ENCODE measurements at places on chromosomes 4 and X.
A peak's percentile ranks its signal among the peaks of the same experiment; 100 is the strongest.

- no peaks in the 10 kb centered on the region for H3K4me1 ChIP-seq
- H3K4me3 ChIP-seq, result no peak overlapping the region
- H3K27me3 ChIP-seq, result no peaks in the 10 kb centered on the region
- no peaks in the 10 kb centered on the region for H3K36me3 ChIP-seq
- no peak overlapping the region for H3K27ac ChIP-seq
Observed at GRCh38 chr4:44978020-44978419, 251.7 kb upstream of the GNPDA2 start.

DNA sequence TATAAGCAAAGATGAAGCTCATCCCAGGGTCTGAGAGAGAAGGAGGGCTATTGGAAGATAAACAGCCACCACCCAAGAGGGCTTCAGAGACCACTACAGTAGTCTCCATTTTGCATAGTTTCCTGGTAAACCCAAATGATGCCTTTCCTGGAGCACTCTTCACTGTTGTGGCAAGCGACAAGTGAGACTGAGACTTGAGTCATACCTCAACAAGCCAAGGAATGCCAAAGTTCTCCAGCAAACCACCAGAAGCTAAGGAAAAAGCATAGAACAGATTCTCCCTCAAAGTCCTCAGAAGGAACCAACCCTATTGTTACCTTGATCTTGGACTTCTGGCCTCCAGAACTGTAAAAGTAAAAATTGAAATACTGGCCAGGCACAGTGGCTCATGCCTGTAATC lies 65.9 kb downstream of the LARP7 start:
- DNase-seq, result no peak
- no peak overlapping the region for H3K27ac ChIP-seq
- H3K4me3 ChIP-seq, result no peak overlapping the region
- H3K4me1 ChIP-seq, result peaks cover 15% of the 10 kb centered on the region
- no peaks in the 10 kb centered on the region for H3K27me3 ChIP-seq
- H3K36me3 ChIP-seq, result no peaks in the 10 kb centered on the region

DNA sequence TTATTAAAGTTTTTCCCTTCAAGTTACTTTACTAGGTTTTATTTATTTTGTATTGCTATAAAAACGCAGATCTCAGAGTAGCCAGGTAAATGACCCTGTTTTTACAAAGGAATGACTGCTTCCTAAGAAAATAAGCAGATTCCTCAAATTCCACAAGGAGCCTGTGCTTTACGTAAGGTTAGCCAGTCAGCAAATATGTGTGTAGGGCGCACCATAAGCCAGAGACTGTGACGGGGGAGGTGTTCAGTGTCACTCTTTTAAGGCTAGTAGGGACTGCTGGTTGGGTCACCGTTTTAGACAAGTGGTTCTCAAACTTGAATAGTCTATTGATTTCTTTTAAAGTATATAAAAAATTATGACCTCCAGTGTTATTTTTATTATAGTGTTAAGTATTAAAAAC lies 119.9 kb downstream of the ANK2 start:
- DNase-seq, result peak; percentile 18
- no peak overlapping the region for H3K4me3 ChIP-seq
- peaks cover 46% of the 10 kb centered on the region for H3K4me1 ChIP-seq

GRCh38 chr4:13989501-13989900 lies 362.0 kb upstream of the BOD1L1 start:
- no peak for DNase-seq
- no peak overlapping the region for H3K27ac ChIP-seq
- H3K27me3 ChIP-seq, result no peaks in the 10 kb centered on the region
- H3K4me1 ChIP-seq, result no peaks in the 10 kb centered on the region

DNA sequence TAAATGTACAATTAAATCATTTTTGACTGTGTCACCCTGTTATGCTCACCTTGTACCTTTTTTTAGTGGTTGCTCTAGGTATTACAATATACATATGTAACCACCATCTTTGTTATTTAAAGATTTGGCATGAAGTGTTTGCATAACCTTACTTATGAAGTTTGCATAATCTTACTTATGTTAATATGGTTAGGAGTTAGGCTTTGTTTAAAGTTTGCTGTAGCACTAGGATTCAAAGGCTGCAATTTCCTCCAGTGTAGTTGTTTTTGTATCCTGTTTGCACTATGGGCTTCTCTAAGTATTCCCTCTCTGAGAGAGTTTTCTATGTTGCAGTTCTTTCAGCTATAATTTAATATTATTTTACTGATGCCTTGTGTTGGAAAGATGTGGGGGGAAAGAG lies 15.0 kb upstream of the GSPT2 start:
- DNase-seq, result no peak
- no peaks in the 10 kb centered on the region for H3K36me3 ChIP-seq
- no peaks in the 10 kb centered on the region for H3K27me3 ChIP-seq
- H3K4me3 ChIP-seq, result no peak overlapping the region
- no peaks in the 10 kb centered on the region for H3K4me1 ChIP-seq
- H3K27ac ChIP-seq, result no peak overlapping the region

DNA sequence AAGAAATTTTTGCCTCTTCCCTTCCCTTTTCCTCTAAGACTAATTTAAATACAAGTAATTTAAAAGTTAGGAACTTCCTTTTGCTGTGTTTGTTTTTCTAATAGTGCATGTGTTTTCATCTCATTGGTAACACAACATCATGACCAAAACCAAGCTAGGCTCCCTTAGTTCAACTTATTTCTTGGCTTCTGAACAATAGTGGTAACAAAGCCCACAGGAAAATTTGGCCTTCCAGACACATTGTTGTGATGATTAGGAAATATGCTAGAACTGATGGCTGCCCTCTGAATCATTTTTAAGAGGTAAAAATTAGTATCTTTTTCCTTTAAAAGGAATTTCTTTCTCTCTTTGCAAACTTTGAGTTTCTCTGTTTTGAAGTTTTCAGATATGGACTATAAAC lies 25.5 kb upstream of the TEC start:
- DNase-seq, result no peak
- no peak overlapping the region for H3K4me3 ChIP-seq
- H3K27ac ChIP-seq, result no peak overlapping the region
- no peaks in the 10 kb centered on the region for H3K27me3 ChIP-seq

GRCh38 chr4:15410750-15411149 lies 17.1 kb upstream of the C1QTNF7 start:
- H3K36me3 ChIP-seq, result no peaks in the 10 kb centered on the region
- H3K4me3 ChIP-seq, result no peak overlapping the region
- DNase-seq, result no peak
- peaks cover 8% of the 10 kb centered on the region for H3K4me1 ChIP-seq
- H3K27ac ChIP-seq, result no peak overlapping the region

GRCh38 chr4:1871471-1872021 lies 353 bp downstream of the NSD2 start:
- H3K36me3 ChIP-seq, result no peaks in the 10 kb centered on the region
- H3K4me1 ChIP-seq, result peaks cover 23% of the 10 kb centered on the region
- DNase-seq, result no peak
- H3K4me3 ChIP-seq, result peak overlapping the region; percentile 86

DNA sequence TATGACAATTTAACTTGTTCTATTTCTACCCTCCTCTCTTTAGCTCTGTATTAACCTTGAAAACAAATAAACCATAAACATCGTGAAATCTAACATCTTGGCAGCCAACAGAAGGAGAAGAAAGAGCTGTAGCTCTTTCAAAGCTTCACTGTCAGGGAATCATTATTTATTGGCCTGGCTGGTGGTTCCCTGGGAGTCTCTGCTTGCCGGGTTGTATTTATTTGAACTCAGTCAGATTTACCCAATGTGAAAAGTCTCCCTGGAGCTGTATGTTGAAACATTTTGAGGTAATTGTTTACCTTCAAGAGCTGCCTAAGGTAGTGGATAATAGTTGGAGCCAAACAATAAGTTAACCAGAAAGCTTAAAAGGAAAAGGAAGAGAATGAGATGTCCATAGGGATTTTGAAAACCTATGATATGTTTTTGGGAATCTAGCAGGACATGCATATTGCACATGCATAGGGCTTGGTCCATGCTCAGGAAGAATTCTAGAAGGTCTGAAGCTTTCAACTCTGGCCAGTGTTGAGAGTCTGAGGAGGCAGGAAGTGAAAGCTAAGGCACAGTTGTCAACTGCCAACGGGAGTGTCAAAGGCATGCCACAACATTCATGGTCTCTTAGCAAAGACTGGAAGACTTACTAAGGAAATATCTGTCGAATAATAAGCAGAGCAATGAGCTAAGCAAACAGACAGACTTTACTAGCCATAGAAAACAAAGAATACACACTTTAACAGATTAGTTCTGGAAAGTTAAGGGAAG lies 621.6 kb downstream of the PCDH7 start:
- no peaks in the 10 kb centered on the region for H3K27me3 ChIP-seq
- H3K27ac ChIP-seq, result no peak overlapping the region
- H3K4me3 ChIP-seq, result no peak overlapping the region
- no peaks in the 10 kb centered on the region for H3K36me3 ChIP-seq
- no peaks in the 10 kb centered on the region for H3K4me1 ChIP-seq

- H3K36me3 ChIP-seq, result no peaks in the 10 kb centered on the region
- no peak for DNase-seq
- H3K27ac ChIP-seq, result no peak overlapping the region
- no peaks in the 10 kb centered on the region for H3K4me1 ChIP-seq
- H3K27me3 ChIP-seq, result no peaks in the 10 kb centered on the region
Observed at GRCh38 chr4:13940921-13941320, 313.4 kb upstream of the BOD1L1 start.

- no peaks in the 10 kb centered on the region for H3K27me3 ChIP-seq
- no peak for DNase-seq
- H3K36me3 ChIP-seq, result no peaks in the 10 kb centered on the region
- H3K4me3 ChIP-seq, result no peak overlapping the region
- no peak overlapping the region for H3K27ac ChIP-seq
Observed at GRCh38 chrX:95995583-95995982, 689.1 kb upstream of the DIAPH2 start.

- H3K4me3 ChIP-seq, result no peak overlapping the region
- no peaks in the 10 kb centered on the region for H3K4me1 ChIP-seq
- DNase-seq, result no peak
- no peaks in the 10 kb centered on the region for H3K36me3 ChIP-seq
- H3K27me3 ChIP-seq, result no peaks in the 10 kb centered on the region
Observed at GRCh38 chr4:21366312-21366711, 582.3 kb downstream of the KCNIP4 start.

GRCh38 chrX:120372667-120373370 lies 10.9 kb downstream of the ATP1B4 start:
- peaks cover 21% of the 10 kb centered on the region for H3K4me1 ChIP-seq
- no peak for DNase-seq
- no peaks in the 10 kb centered on the region for H3K27me3 ChIP-seq
- H3K36me3 ChIP-seq, result no peaks in the 10 kb centered on the region
- no peak overlapping the region for H3K4me3 ChIP-seq

- no peaks in the 10 kb centered on the region for H3K36me3 ChIP-seq
Observed at GRCh38 chrX:24113181-24113580, 36.3 kb upstream of the ZFX start.

GRCh38 chr4:111605111-111605510 lies 540.1 kb upstream of the FAM241A start:
- H3K36me3 ChIP-seq, result no peaks in the 10 kb centered on the region
- H3K4me1 ChIP-seq, result no peaks in the 10 kb centered on the region
- H3K4me3 ChIP-seq, result no peak overlapping the region
- DNase-seq, result no peak
- H3K27me3 ChIP-seq, result no peaks in the 10 kb centered on the region

DNA sequence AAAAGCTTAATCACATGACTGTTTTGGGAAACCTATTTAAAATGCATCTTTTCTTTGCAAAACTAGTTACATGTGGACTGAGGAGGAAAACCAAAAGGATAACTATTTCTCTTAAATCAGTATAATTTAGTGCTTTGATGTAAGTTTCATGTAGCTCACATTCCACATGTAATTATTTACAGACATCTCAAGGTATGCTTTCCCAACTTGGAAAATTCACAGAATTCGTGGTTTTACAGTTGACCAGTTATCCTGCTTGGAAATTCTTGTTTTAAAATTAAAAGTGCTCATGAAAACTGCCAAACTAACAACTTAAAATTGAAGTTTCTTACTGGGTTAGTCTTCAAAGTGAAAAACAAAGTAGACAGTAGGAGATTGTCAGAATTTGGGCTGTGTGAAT lies 52.4 kb downstream of the EDNRA start:
- no peaks in the 10 kb centered on the region for H3K36me3 ChIP-seq
- no peak for DNase-seq
- no peak overlapping the region for H3K27ac ChIP-seq
- H3K4me3 ChIP-seq, result no peak overlapping the region
- no peaks in the 10 kb centered on the region for H3K4me1 ChIP-seq

DNA sequence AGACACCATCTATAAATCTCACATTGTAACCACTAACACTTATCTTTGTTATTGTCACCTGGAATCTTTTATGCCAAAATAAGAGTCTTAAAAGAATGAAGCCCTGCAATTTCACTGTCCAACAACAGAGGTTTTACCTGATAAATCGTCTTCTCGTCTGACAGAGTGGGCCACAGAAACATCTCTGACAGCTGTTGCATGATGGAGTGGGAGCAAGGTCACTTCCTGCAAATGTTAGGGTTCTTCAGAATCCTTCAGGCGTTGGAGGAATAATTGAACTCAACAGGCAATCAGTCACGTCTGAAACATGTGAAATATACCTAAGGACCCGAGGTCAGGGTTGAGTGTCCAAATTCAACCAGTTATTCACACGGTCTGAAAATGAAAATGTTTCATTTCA lies 353.6 kb downstream of the TRIML1 start:
- DNase-seq, result no peak
- H3K27me3 ChIP-seq, result no peaks in the 10 kb centered on the region
- no peaks in the 10 kb centered on the region for H3K36me3 ChIP-seq

DNA sequence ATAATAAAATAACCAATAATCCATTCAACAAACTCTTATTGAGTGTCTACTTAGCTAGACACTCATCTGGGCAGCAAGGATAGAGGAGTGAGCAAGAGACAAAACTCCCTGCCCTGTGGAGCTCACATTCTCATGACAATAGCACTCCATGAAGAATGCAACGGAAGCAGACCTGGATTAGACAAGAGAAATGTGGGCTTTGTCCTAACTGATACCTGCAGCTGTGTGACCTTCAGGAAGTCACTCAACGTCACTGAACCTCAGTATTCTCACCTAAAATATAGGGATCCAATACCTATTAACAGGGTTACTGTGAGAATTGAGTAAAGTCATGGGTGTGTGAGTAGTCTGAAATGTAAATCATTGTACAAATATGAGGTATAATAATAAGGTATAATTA lies 61.2 kb downstream of the NDNF start:
- no peak overlapping the region for H3K27ac ChIP-seq
- DNase-seq, result no peak
- H3K36me3 ChIP-seq, result no peaks in the 10 kb centered on the region
- no peaks in the 10 kb centered on the region for H3K27me3 ChIP-seq
- no peaks in the 10 kb centered on the region for H3K4me1 ChIP-seq

GRCh38 chr4:94390804-94391410 lies 48.3 kb upstream of the HPGDS start:
- no peak overlapping the region for H3K27ac ChIP-seq
- no peak for DNase-seq
- H3K4me3 ChIP-seq, result no peak overlapping the region
- H3K36me3 ChIP-seq, result no peaks in the 10 kb centered on the region
- no peaks in the 10 kb centered on the region for H3K4me1 ChIP-seq
- no peaks in the 10 kb centered on the region for H3K27me3 ChIP-seq

Measured in gastrocnemius medialis (tissue), 4 donors.